Mesendoderm (in vitro differentiated cells): ENCODE measurements at places on chromosomes 1 and 21.

DNA sequence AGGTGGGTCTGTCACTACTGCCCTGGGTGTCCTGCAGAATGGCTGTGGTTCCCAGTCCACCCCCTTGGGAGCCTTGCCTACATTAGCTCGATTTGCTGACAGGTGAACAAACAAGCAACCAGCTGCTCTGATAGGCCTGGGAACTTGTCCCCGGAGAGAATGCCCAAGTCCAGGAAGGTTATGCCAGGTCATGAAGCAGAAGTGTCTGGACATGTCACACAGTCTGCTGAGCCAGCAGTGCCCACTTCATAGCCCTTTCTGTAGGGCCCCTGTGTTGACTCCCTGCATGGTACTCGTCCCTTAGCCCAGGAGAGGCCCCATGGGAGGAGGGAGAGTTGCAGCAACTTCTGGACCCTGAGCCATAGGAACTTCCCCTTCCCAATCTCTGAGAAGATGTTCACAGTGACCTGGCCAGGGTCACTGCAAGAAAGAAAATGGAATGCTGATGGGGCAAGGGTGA is 31.0 kb downstream of the UCK2 start:
- H3K4me3 ChIP-seq, result no peak overlapping the region
- H3K27ac ChIP-seq, result no peak overlapping the region
- H3K36me3 ChIP-seq, result no peaks in the 10 kb centered on the region
- no peak for DNase-seq
- H3K27me3 ChIP-seq, result no peaks in the 10 kb centered on the region

- DNase-seq, result no peak
- H3K36me3 ChIP-seq, result peaks cover 14% of the 10 kb centered on the region
- H3K4me1 ChIP-seq, result peaks cover 2% of the 10 kb centered on the region
Observed at GRCh38 chr1:36091698-36092097, 3.0 kb downstream of the ADPRS start.

- H3K4me1 ChIP-seq, result peaks cover 2% of the 10 kb centered on the region
- no peak for DNase-seq
- peaks cover 5% of the 10 kb centered on the region for H3K36me3 ChIP-seq
- no peak overlapping the region for H3K27ac ChIP-seq
- peak overlapping the region; percentile 77 for H3K4me3 ChIP-seq
- no peaks in the 10 kb centered on the region for H3K27me3 ChIP-seq
Observed at GRCh38 chr1:7962014-7962335, 464 bp downstream of the PARK7 start.

DNA sequence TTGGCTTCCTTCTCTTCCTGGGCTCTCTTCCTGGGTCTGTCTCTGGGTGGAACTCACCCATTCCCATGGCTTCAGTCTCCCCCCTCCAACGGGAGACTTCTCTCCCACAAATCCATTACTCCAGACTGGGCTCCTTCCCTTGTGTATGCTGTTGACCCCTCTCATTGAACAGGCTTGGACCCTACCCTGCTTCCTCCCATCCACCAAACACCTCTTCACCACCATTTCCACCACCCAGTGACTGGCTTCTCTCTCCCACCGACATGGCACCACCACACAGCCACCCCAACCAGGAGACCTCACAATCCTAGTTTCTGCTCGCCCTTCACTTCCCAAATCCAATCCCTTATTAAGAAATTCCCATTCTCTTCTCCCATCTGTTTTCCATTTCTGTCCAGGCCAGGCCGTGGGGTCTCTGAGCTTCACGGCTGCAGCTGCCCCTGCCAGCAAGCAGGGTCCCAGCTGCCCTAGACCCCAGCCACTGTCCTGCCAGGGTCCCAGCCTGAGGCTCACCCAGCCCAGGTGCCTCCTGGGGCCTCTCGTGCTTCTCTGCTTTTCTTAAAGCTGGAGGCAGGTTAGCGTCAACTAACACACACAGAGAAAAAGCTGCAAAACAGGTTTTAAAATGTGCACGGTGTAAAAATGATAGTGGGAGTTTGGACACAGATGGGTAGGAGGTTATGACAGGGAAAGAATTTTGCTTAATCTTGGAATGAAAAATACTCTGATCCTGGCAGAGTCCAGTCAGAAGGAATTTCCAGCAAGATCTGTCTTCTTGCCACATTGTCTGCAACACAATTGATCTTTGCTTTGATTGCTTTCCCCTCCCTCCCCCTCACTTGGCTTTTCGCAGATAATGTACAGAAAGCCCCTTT is 383.8 kb upstream of the VAMP3 start:
- H3K4me1 ChIP-seq, result no peaks in the 10 kb centered on the region
- H3K4me3 ChIP-seq, result no peak overlapping the region
- no peak overlapping the region for H3K27ac ChIP-seq
- H3K36me3 ChIP-seq, result no peaks in the 10 kb centered on the region
- no peak for DNase-seq

- no peak overlapping the region for H3K27ac ChIP-seq
- H3K4me1 ChIP-seq, result no peaks in the 10 kb centered on the region
- DNase-seq, result no peak
- no peaks in the 10 kb centered on the region for H3K27me3 ChIP-seq
Observed at GRCh38 chr1:102840741-102841140, 267.6 kb downstream of the COL11A1 start.

- no peaks in the 10 kb centered on the region for H3K36me3 ChIP-seq
- H3K4me3 ChIP-seq, result no peak overlapping the region
- H3K4me1 ChIP-seq, result no peaks in the 10 kb centered on the region
- H3K27me3 ChIP-seq, result no peaks in the 10 kb centered on the region
- peak; percentile 74 for DNase-seq
Observed at GRCh38 chr1:74502432-74502831, 10.0 kb downstream of the LRRC53 start.

DNA sequence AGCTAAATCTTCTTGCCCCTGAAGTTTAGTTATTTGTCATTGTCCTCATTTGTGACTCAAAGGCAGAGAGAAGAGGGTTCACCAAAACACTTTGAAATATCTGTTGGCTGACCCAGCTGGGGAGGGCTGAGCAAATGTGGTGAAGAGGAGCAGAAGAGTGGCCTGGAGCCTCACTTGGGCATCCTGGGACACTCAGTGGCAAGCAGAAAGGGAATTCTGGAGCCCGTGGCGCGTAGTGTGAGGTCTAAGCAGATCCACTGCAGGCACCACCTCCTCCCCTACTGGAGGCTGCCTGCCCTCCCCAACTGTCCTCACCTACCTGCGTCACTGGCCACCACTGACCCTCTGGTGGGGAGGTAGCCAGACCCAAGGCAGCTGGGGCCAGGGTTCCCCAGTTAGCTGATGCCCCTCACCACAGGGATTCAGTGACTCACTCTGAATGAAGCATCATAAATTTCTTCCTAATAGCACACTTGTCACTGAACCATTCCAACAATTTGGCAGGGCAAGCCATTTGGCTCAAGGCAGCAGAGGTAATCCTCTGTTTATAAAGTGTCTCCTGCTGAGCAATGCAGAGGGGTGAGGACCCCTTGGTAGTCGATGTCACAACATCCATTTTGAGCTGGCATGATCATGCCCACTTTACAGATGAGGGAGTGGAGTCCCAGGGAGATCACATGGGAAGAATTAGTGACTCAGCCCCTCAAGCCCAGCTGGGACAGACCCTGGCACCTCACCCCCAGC is 80.3 kb downstream of the NENF start:
- peaks cover 7% of the 10 kb centered on the region for H3K4me1 ChIP-seq
- no peak overlapping the region for H3K4me3 ChIP-seq
- no peak overlapping the region for H3K27ac ChIP-seq
- no peaks in the 10 kb centered on the region for H3K27me3 ChIP-seq
- DNase-seq, result peak; percentile 66
